Sigmoid colon (tissue), 7 donors: ENCODE measurements at places on chromosomes 16 and 17. TPM values are rescaled to one million over a fixed set of nuclear protein-coding genes. Genes with fewer than 3 reads are reported as not detected.
A peak's percentile ranks its signal among the peaks of the same experiment; 100 is the strongest.

GRCh38 chr16:22633799-22634198, 123.1 kb downstream of the NPIPB5 start:
- DNase-seq, result no peak

DNA sequence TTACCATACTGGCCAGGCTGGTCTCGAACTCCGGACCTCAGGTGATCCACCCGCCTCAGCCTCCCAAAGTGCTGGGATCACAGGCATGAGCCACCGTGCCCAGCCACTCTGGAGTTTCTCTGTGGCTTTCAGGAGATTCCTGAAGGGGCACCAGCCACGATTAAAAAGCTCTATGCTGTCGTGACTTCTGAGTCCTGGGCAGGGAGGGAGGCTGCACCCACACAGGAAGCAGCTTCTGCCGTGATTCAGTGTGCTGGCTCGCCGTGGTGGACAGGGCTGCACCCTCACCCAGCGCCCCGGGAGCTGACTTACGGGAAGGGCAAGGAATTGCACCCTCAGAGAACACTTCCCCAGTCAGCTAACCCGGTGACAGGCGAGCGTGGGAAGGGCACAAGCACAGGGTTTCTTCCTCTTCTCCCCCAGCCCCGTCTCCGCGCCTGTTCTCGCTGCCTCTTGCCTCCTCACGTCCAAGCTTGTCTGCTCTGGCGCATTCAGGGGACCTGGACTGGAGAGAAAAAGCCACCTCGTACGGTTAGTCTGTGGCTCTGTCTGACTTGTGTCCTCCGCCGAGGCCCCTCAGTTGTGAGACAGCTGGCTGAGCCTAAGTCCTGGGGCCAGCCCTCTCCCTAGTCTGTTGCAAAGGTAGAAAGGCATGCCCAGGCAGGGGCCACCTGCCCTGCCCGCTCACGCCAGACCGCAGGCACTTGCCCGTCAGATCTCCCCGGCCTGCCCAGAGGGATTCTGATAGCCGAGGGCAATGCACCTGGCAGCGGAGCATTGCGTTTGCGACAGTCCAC, 145.0 kb downstream of the SEC14L1 start:
- peak; percentile 78 for DNase-seq

GRCh38 chr17:48901241-48901640, 7.0 kb upstream of the UBE2Z start:
- no peak for DNase-seq

DNA sequence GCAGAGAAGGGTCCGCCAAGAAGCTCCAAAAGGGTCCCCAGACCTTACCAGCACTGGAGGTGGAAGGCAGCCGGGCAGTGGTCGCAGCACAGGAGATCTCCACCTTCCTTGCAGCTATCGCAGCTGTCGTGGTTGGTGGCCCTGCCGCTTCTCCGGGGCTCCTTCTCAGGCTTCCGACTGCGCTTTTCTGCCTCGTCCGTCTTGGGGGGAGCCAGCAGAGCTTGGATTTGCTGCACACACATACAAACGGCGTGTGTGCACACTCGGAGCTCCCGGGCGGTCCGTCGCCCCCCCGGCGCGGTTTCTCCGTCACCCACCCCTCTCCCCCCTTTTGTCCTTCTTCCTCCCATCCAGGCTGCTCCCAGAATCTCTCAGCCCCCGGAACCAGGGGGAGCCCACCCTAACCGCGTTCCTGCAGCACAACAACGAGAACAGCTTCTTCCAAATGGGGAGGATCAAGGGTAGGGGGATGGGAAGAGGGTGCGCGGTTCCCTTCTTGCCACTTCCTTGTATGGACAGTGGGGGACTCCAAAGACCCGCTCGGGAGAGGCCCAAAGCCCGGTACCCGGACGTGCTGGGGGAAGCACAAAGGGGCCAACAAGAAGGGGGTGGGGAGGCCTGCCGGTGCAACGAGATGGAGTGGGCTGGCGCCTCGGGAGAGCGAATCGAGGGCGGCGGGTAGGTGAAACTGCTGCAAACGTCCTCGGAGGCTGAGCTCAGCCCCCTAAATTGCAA, 1.1 kb downstream of the PHF12 start:
- DNase-seq, result peak; percentile 87

GRCh38 chr16:11182411-11182810, 73.6 kb downstream of the SOCS1 start:
- no peak for DNase-seq

- DNase-seq, result peak; percentile 56
Measured at GRCh38 chr17:29562615-29563014, 4.2 kb downstream of the ABHD15 start.

HOXB1 gene
- total RNA-seq, result not detected

PRSS33 gene
- total RNA-seq, result not detected

CPD gene
- 33.7 TPM for total RNA-seq

CACNG5 gene
- not detected for total RNA-seq
